ENCODE measurements at places on chromosomes 3 and 15. TPM values are rescaled to one million over a fixed set of nuclear protein-coding genes. Genes with fewer than 3 reads are reported as not detected.

The CP gene
- total RNA-seq = not detected

DNA sequence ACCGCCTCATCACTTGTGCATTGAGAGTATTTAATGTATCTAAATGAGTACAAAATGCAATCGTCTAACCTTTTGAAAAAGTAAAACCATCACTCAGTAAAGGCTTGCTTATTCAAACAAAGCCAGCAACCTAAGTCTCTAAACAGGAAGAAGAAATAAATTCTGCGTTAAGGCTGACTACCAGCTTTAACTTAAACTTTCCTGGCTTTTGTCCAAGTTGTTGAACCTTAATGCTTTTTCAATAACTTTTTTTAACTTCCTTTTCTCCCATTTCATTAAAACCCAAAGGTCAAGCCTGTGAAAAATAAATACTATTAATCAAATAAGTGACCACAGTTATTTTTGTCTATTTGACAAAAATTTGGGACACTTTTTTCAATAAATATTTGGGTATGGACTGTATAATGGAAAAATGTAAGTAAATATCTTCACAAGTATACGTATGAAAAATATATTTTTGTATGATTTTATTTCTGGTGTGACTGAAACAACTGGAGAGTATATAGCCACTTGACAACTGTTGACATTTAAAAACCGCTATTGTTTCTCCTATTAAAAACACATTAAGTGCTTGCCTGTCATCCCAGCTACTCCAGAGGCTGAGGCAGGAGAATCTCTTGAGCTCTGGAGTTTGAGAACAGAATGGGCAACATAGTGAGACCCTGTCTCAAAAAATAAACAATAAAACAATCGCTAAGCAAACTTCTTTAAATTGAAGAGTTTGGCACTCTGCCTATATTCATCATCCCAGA lies 2.9 kb downstream of the KLHL24 start:
- peak overlapping the region; percentile 99 for H3K27ac ChIP-seq
- peak overlapping the region; percentile 95 for H3K4me3 ChIP-seq
- no peaks in the 10 kb centered on the region for H3K36me3 ChIP-seq
- H3K27me3 ChIP-seq = no peaks in the 10 kb centered on the region
- DNase-seq = no peak

The GP9 gene
- not detected for total RNA-seq

The SLC51B gene
- not detected for total RNA-seq

The ZBTB47 gene
- total RNA-seq = 0.23 TPM

The TMEM212 gene
- not detected for total RNA-seq

- H3K36me3 ChIP-seq = no peaks in the 10 kb centered on the region
- DNase-seq = no peak
- no peaks in the 10 kb centered on the region for H3K27me3 ChIP-seq
- no peak overlapping the region for H3K27ac ChIP-seq
Observed at GRCh38 chr3:52149726-52150125, 4.5 kb downstream of the POC1A start.

- H3K4me3 ChIP-seq = no peak overlapping the region
- peaks cover 17% of the 10 kb centered on the region for H3K27me3 ChIP-seq
- no peaks in the 10 kb centered on the region for H3K36me3 ChIP-seq
- no peak overlapping the region for H3K27ac ChIP-seq
Observed at GRCh38 chr15:100930306-100930848, 11.2 kb downstream of the LRRK1 start.

GRCh38 chr3:78941587-78941986 lies 826.2 kb downstream of the ROBO1 start:
- H3K27ac ChIP-seq = no peak overlapping the region

DNA sequence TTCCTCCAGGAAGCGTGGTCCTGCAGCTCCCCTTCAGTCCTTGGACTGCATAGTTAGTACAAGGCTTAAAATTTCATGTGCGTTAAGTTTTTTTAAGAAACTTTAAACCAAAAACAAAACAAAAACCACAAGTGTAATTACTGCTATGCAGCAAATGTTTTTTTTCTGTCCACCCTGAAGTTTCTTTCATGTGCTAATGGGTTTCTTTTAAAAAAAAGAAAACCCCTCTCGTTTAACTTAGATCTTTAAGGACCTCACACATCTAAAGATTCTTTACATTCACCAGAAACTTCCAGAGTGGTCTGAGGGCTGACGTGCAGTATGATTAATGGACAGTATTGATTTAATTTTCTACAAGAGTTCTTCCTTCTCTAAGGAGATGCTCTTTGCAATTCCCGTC lies 72.0 kb upstream of the PYGO1 start:
- H3K27ac ChIP-seq = no peak overlapping the region
- no peak overlapping the region for H3K4me3 ChIP-seq
- H3K27me3 ChIP-seq = no peaks in the 10 kb centered on the region
- H3K4me1 ChIP-seq = no peaks in the 10 kb centered on the region
- DNase-seq = no peak

DNA sequence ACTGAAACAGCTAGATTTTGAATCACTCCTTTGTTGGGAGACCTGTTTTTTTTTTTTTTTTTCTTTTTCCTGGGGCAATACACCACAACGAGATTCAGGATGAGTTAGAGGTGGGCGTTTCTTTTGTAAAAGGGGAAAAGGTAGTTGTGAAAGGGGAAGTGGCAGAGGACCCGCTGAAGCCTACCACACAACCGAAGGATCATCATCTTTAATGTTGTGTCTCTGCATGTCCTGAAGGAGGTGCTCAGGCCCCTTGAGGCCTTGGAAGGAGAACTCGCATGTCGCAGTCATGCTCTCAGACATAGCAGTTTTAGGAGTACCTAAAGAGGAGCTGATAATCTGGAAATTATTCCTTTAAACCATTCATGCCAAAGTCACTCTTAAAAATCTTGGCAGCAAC lies 137.9 kb upstream of the LRIG1 start:
- H3K4me3 ChIP-seq = no peak overlapping the region
- no peaks in the 10 kb centered on the region for H3K36me3 ChIP-seq
- peaks cover under 1% of the 10 kb centered on the region for H3K27me3 ChIP-seq
- no peaks in the 10 kb centered on the region for H3K4me1 ChIP-seq
- H3K27ac ChIP-seq = no peak overlapping the region

Measured in naive thymus-derived CD8-positive, alpha-beta T cell (primary cell).